HCEC 1CT (cell line): ENCODE measurements at places on chromosomes 2 and 18.

DNA sequence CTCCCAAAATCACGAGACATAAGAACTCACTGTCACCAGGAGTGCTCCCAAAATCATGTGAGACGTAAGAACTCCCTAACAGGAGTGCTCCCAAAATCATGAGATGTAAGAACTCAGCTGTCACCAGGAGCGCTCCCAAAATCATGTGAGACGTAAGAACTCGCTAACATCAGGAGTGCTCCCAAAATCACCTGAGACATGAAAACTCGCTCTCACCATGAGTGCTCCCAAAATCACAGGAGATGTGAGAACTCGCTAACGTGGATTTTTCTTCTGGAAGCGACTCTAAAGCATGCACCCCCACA, 53.1 kb downstream of the CTDP1 start:
- no peak for DNase-seq

DNA sequence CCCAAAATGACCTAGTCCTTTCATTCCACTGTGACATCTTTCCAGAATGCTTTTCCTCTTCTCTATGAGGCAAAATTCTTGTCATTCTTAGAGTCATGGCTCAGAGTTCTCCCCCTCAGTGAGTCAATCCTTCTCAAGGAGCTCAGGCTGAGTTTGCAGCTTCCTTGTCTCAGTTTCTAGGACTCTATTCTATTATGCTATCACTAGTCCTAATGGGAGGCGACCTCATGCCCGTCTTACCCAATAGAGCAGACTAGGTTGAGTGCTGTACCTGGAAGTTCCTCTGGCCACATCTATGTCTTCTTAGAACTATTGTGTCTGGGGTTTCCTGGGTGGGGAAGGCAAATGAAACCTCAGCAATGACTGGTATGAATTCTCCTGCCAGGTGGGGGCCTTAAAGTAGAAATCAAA, 51.5 kb downstream of the HAUS1 start:
- DNase-seq: peak; percentile 86

DNA sequence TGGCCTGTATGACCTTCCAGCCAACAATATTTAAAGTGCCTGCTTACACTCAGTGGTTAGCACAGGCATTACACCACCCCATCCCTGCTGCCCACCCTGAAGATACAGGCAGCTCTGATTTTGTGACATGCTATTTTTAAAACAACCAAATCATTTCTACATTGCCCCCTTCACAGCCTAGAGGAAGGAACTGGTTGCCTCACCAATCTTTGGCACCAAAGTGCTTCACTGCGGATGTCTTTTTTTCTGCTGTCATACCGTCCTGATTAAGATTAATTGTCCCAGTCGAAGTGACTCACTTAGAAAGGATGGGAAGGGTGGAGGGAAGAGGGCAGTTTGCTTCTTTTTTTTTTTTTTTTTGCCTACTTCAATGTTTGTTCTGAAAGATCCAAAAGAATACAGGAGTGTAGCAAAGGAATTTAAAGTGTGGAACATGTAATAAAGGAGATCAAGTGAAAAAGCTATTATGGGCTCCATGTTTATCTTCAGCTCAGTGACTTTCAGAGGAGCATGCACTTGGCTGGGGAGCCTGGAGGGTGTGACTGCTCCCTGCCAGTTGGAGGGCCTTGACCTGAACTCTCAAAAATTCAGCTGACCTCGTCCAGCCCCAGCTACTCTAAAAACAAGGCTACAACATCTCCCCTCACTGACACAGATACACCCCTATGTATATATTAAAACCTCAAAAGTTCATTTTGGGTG, 501.1 kb upstream of the TNP1 start:
- peak; percentile 90 for DNase-seq

- no peak for DNase-seq
Measured at GRCh38 chr2:177549171-177549570, 156.6 kb downstream of the AGPS start.

GRCh38 chr2:199258291-199258690, 199.4 kb downstream of the SATB2 start:
- DNase-seq: peak; percentile 28

- peak; percentile 81 for DNase-seq
Measured at GRCh38 chr2:43018179-43019024, 208.0 kb downstream of the ZFP36L2 start.

- DNase-seq: no peak
Measured at GRCh38 chr18:75467281-75467795, 39.8 kb upstream of the SMIM21 start.

GRCh38 chr2:105763076-105763475, 18.4 kb downstream of the NCK2 start:
- no peak for DNase-seq

DNA sequence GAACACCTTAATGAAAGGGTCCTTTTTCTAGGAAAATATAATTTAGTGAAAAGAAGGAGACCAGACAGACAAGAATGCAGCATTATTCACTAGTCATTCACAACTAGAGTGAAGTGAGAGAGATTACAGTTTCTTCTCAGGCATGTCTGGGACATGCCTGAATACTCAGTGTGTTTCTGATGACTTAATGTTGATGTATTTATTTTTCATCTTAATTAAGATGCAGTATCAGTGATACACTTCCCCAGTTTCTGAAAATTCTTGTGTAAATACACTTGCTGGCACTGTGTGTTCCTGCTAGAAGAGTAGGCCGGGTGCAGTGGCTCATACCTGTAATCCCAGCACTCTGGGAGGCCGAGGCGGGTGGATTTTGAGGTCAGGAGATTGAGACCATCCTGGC, 143.6 kb downstream of the MYO3B start:
- DNase-seq: no peak
